Activated CD4-positive, CD25-positive, alpha-beta regulatory T cell (primary cell): ENCODE measurements at places on chromosomes 3 and 15.

GRCh38 chr15:83565553-83566159, 88.3 kb upstream of the ADAMTSL3 start:
- DNase-seq = no peak

GRCh38 chr15:64305261-64305660, 50.7 kb downstream of the CSNK1G1 start:
- no peak for DNase-seq

DNA sequence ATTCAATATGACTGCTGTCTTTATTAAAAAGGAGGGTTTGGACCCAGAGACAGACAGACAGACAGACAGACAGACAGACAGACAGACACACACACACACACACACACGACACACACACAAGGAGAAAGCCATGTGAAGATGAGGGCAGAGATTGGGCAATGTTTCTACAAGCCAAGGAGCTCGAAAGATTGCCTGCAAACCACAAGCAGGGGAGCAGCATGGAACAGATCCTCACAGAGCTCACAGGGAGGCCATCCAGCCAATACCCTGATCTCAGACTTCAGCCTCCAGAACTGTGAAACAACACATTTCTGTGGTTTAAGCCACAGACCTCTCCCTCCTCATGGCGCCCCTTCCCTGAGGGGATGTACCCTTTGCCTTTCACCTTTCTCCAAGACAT, 35.8 kb upstream of the ABHD2 start:
- no peak for DNase-seq

GRCh38 chr3:171028025-171028778, 1.7 kb upstream of the SLC2A2 start:
- no peak for DNase-seq

DNA sequence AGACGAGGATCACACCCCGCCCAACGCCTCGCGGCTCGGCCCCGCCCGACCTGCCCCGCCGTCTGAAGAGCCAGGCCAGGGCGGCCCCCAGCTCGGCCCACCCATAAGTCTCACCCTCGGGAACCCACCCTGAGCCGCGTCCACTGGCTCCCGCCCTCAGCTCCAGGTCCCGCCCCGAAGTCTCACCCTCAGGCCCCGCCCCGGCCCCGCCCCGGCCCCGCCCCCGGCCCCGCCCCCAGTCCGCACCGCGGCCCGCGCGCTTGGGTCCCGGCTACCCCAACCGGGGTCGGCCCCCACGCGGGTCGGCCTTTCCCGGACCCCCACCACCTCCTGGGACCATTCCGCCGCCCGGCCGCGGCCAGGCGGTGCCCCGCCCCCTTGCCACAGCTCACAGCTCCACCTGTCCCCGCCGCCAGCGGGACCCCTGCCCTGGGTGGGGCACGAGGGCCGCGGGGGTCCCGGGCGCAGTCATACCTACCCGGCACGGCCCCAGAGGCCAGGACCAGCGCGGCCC, 489 bp downstream of the CSPG5 start:
- peak; percentile 19 for DNase-seq

DNA sequence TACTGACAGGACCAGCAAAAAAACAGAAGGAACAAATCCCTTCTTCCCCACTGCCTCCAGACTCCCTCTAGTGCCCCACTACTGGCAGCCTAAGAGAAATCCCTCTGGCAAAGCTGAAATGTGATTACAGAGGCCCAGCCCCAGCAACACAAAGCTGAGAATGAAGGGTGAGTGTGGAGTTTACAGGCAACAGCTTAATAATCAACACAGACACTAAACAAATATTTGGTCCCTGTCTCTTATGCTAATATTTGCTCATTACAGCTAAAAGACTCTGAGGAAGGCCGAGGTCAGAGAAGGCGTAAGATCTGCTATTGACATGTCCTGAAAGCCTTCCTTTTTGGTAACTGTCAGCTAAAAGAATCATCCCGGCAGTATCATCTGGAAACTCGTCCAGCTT, 308.5 kb upstream of the RASGRP1 start:
- no peak for DNase-seq

DNA sequence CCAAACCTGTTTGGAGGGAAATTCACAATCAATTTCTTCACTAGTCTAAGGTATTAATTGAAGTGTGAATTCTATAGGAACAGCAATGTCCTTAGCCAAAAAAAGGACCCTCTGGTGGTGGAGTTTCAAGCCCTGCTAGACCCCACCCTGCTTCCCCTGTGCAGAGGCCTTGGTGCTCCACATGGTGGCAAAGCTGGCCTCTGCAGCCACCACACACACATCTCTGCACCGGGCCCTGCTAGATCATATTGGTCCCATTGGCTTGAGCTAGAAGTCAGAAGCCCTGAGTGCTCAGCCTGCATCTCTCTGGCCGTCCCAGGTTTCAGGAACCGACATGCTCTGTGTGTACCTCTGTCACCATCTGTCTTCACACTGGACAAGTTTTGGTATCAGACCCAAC, 220.9 kb upstream of the TRIM42 start:
- DNase-seq = no peak

GRCh38 chr3:127888564-127889107, 26.4 kb upstream of the KBTBD12 start:
- no peak for DNase-seq

- no peak for DNase-seq
These were observed 82.5 kb downstream of the RPL22L1 start for GRCh38 chr3:170787464-170787863.

DNA sequence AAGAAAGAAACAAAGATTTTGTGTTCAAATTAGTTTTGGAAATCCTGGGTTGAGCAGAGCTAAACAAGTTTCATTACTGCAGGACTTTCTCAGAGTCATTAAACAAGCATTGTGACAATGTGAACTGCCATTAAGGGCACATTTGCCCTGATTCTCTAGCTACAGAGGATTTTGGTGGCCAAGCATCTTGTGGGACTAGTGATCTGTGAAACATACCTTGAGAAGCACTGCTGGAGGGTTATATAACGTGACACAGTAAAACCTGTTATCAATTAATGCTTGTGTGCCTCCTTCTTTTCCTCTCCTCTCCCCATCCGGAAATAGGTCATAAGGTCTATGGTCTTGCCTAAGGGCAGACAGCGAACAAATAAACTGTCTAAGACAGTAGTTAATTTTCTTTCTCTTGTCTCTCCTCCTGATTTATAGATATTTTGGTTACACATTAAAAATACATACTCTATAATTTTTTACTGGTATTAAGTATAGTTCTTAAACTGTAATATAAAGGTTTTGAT, 167.3 kb upstream of the NANOGP8 start:
- DNase-seq = no peak

DNA sequence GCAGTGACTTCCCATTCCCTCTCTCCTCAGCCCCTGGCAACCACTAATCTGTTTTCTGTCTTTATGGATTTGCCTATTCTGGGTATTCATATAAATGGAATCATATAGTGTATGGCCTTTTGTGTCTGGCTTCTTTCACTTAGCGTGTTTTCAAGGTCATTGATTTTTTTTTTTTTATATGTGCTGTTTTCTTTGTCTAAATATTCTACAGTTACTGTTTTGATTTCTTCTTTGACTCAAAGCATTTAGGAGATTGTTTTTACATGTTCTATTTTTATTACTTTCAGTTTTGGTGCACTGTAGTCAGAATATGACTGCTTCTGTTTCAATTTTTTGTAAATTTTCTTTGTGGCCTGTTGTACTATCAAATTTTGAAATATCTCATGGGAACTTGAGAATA, 71.9 kb upstream of the RNU6-1 start:
- no peak for DNase-seq

DNA sequence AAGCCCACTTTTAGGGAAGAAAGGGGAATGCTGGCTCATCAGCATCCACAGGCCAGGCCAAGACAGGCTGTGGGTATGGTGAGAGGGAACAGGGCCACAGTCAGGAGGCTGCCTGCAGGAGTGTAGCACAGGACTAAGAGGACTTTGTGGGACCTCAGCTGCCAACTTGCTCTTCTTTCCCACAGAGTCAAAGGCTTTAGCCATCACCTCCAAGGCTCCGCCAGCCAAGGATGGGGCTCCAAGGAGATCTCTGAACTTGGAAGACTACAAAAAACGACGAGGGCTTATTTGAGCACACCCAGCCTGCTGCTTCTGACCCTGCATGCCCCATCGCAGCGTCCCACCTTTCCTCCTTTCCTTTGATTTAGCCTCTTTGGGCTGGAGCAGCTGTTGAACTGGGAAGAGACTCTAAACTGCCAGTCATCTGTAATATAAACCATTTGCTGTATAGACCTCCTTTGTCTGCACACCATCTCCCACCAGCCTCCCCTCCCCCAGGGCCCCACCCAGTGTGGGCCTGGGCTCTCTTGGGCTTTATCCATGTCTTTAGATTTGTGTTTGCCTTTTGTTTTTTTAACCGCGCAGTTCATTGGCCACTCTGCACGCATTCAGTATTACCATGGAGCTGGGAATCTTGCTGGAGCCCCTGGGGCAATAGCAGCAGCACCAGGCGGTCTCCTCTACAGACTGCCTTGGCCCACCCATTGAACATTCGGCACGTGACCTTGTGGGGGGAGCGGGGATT, 13.1 kb upstream of the ITPKA start:
- no peak for DNase-seq

DNA sequence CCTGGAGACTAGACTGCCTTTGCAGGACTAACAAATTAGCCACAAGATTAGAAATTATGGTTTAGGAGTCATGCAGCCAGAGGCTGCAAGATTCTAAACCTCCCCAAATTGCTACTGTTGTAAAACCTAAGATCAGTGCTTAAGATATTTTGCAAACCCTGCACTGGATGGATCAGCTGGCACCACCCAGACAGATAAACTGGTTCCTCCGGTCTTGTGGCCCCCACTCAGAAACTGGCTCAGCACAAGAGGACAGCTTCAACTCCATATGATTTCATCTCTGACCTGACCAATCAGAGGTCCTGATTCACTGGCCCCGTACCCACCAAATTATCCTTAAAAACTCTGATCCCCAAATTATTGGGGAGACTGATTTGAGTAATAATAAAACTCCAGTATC, 19.5 kb upstream of the PXYLP1 start:
- no peak for DNase-seq

DNA sequence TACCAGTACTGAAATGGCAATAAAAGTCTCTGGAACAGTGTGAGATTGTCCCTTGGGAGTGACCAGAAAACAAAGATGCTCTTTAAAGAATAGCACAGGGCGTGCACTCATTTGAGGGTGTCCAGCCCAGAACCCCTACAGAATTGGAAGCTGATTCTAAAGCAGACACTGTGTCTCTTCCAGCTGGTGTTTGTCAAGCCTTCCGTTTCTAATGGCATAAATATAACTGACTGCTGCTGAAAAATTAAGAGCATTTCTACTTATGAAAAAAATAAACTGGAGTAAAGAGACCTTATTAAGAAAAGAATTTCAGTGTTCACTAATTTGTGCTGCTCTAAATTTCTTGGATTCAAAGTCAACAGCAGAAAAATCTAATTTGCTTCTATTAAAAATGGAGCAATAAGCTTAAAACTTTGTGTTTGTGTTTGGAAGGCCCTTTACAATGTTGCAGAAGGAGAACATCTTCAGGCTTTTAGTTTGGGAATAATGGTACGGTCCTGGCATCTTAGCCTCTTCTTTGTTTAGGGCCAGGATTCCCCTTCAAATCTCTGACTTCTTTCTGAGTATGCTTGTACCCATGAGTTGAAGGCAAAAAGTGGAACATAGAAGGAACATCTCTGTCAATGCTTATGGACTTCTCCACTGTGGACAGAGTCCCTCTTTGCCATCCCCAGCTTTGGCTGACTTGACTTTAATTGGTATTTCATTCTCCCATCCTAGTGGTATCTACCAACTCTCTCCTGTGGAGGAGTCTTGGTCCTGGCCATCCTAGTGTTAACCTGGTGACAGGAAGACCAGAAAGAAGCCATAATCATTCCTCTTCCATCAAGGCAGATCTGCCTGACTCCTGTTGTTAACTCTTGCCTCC, 65.9 kb downstream of the THSD4 start:
- no peak for DNase-seq

- no peak for DNase-seq
These were observed 33.3 kb downstream of the EMC4 start for GRCh38 chr15:34258151-34258550.

DNA sequence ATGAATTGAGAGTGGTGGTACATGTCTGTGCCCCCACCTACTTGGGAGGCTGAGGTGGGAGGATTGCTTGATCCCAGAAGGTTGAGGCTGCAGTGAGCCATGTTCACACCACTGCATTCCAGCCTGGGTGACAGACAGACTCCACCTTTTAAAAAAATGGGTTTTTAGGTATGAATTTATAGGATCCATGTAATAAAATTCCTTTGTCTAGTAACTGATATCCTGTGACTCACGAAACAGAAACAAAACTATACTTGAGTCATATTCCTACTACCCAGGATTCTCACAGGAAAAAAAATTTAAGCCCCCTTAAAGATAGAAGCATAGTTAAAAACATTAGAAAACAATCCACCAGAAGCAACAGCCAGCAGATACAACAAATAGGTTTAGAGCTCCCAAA, 10.0 kb upstream of the CRTC3 start:
- DNase-seq = no peak

DNA sequence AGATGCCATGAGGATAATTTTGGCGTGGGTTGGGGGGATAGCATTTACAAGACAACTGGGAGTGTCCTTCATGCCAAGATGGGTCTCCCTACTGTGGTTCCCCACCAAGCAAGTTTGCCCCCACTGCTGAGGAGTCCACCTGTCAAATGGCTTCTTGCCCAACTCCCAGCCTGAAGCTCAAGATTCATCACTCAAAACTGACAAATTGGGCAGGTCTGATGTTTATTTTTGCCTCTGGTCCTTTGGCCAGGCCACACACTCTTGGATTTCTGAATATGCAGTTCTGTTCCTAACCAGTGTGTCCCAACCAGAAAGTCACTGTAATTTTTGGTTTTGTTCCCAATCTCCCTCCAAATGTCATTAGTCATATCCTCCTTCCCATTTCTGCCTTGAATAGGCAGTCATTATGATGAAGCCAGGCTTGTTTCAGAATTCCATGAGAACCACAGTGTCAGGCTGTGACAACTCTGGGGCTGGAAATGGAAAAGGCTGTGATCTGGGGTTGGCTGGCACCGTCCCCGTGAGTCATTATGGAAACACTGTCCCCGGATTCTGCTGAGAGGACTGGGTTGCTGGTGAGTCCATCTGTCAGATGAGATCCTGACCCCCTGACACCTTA, 29.3 kb upstream of the MEF2A start:
- no peak for DNase-seq

DNA sequence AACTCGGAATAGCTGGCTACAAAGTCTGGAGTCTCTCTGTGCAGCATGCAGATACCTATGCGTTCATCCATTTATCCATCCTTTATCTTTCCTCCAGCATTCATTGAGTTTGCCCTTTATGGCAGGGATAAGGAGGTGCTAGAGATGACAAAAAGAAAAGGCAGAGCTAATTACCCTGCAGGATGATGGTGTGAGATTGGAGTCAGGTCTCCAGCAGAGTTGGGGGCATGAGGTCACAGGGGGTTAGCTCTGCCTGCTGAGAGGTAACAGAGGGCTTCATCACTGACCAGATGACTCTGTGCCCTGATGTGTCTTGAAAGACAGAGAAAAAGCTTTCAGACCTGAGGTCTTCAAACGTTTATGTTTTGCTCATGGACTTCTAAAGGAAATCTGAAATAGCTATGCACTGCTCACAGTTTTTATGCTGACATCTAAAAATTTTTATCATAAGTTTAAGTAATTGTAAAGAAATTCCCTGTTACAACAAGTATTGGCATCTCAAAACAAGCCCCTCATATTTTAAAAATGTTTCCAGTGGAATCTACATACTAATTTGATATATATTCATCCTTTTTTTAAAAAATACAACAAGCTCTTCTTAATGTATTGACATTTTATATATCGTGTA, 132.3 kb upstream of the ANKRD28 start:
- DNase-seq = no peak
